Tibial nerve (tissue), 4 donors: ENCODE measurements at places on chromosomes 11 and 22. TPM values are rescaled to one million over a fixed set of nuclear protein-coding genes. Genes with fewer than 3 reads are reported as not detected.

DNA sequence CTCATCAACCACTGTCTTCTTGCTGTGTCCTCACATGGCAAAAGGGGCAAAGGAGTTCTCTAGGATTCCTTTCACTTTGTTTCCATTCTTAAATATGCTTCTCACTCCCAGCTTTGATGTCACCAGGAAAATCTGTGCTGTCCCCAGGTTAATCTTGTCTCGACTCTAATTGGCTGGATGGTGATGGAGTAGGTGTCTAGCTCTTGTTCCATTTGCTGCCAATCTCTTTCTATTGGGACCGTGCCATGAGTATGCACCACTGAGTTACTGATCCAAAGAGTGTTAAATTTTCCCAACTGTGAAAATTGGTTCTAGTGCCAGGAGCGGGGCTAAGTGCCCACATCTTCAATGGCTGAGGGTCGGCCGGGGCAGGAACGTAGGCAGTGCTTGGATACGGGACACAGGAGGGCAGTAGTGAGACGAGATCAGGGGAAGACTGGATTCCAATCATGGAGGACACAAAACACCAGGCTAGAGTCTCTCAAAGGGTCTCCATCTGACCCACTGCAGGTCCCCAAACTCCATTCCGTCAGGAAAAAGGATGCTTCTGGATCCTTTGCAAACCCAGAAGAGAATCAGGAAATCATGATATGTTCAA lies 47.7 kb upstream of the CSNK2A3 start:
- no peak for DNase-seq
- H3K4me1 ChIP-seq = no peaks in the 10 kb centered on the region
- H3K27me3 ChIP-seq = no peaks in the 10 kb centered on the region
- no peak overlapping the region for H3K27ac ChIP-seq
- no peaks in the 10 kb centered on the region for H3K36me3 ChIP-seq
- H3K4me3 ChIP-seq = no peak overlapping the region

- H3K36me3 ChIP-seq = no peaks in the 10 kb centered on the region
- H3K27ac ChIP-seq = no peak overlapping the region
- H3K4me1 ChIP-seq = no peaks in the 10 kb centered on the region
- DNase-seq = no peak
- H3K4me3 ChIP-seq = no peak overlapping the region
Measured at GRCh38 chr11:92324890-92325289, 100.3 kb downstream of the FAT3 start.

DNA sequence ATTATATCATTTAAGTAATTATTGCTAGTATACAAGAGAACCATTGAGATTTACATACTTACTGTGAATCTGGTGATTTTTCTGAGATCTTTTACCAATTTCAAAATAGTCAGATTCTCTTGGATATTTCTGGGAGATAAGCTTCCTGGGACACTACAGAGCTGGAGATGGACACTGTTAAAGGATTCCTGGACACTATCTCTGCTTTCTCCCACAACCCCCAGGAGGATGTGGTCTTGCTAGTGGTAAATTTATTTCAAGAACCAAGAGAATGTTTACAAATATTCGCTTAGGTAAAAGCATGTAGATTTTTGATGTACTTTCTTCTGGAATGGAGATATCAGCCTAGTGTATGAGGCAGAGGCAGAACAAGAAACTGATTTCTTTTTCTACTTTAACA lies 12.9 kb downstream of the CCDC82 start:
- H3K4me1 ChIP-seq = no peaks in the 10 kb centered on the region
- H3K4me3 ChIP-seq = no peak overlapping the region
- DNase-seq = no peak

GRCh38 chr22:29009148-29009547 lies 52.5 kb downstream of the C22orf31 start:
- H3K36me3 ChIP-seq = no peaks in the 10 kb centered on the region
- H3K4me3 ChIP-seq = no peak overlapping the region
- no peak overlapping the region for H3K27ac ChIP-seq

DNA sequence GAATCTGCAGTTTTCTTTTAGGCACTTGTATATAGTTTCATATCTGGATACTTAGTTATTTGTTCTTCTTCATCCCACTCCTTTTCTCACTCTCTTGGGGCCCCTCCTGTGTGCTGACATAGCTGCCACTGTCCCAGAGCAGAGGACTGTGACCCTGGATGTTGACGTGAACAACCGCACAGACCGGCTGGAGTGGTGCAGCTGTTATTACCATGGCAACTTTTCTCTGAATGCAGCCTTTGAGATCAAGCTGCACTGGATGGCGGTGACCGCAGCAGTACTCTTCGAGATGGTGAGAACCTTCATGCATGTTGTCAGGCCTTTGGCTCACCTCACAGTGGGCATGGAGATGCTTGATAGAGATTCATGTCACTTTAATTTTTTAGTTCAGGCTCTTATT lies 50.9 kb upstream of the YWHAH start:
- H3K4me1 ChIP-seq = peaks cover 7% of the 10 kb centered on the region
- DNase-seq = no peak
- H3K27ac ChIP-seq = peak overlapping the region; percentile 30
- H3K36me3 ChIP-seq = peaks cover 2% of the 10 kb centered on the region

DNA sequence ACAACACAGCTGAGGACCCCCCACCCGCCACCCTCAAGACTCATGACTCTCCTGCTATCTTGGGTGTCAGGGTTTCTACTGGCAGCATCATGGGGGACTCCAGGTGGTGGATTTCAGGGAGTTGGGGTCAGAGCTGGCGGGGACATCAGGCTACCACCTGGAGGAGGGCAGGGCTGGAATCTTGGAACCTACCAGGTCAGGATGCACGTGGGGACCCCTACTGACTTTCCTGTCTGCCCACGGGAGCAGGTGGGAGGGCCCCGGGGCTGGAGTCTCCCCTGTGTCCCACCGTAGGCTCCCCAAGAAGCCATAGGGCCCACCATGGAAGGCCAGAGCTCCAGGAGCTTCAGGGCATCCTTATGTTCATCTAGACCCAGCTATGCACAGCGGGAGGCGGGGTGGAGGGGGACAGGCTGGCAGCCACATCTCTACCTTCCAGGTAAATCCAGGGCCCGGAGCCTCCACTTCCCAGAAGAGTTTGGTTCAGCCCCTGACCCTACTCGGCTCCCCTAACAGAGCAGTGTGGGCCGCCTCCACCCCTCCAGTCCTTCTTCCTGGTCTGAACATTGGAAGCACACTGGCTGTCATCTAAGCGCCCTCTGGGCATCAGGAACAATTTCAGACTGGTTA lies 10.0 kb downstream of the SLC37A2 start:
- H3K4me3 ChIP-seq = no peak overlapping the region
- H3K4me1 ChIP-seq = peaks cover 4% of the 10 kb centered on the region
- no peak overlapping the region for H3K27ac ChIP-seq
- DNase-seq = no peak
- H3K36me3 ChIP-seq = no peaks in the 10 kb centered on the region

DNA sequence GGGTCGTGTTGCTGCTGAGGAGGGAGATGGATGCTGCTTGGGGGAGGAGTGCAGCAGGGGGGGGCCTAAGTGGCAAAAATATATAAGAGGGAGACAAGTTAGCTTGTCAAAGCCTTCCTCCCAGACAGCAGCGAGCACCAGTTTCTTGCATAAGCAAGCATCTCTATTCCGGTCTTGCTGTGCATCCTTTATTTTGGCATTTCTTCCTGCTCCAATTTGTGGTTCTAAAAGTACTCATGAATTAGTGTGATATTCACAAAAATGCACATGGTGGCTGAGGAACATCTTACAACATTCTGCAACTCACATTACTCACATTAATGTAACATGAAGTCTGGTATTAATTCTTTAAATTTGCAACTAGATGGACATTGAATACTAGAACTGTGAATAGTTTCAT lies 32.1 kb downstream of the GDPD5 start:
- no peak for DNase-seq
- no peaks in the 10 kb centered on the region for H3K27me3 ChIP-seq
- H3K4me3 ChIP-seq = no peak overlapping the region
- H3K36me3 ChIP-seq = no peaks in the 10 kb centered on the region
- no peak overlapping the region for H3K27ac ChIP-seq

GRCh38 chr11:94130298-94131046 lies 1.8 kb downstream of the PANX1 start:
- H3K27ac ChIP-seq = peak overlapping the region; percentile 93
- no peaks in the 10 kb centered on the region for H3K36me3 ChIP-seq
- no peaks in the 10 kb centered on the region for H3K27me3 ChIP-seq
- peak overlapping the region; percentile 96 for H3K4me3 ChIP-seq
- peak; percentile 54 for DNase-seq

- no peaks in the 10 kb centered on the region for H3K36me3 ChIP-seq
- DNase-seq = no peak
- no peaks in the 10 kb centered on the region for H3K4me1 ChIP-seq
- no peak overlapping the region for H3K27ac ChIP-seq
- no peaks in the 10 kb centered on the region for H3K27me3 ChIP-seq
Measured at GRCh38 chr11:8987446-8987845, 16.4 kb downstream of the NRIP3 start.

DNA sequence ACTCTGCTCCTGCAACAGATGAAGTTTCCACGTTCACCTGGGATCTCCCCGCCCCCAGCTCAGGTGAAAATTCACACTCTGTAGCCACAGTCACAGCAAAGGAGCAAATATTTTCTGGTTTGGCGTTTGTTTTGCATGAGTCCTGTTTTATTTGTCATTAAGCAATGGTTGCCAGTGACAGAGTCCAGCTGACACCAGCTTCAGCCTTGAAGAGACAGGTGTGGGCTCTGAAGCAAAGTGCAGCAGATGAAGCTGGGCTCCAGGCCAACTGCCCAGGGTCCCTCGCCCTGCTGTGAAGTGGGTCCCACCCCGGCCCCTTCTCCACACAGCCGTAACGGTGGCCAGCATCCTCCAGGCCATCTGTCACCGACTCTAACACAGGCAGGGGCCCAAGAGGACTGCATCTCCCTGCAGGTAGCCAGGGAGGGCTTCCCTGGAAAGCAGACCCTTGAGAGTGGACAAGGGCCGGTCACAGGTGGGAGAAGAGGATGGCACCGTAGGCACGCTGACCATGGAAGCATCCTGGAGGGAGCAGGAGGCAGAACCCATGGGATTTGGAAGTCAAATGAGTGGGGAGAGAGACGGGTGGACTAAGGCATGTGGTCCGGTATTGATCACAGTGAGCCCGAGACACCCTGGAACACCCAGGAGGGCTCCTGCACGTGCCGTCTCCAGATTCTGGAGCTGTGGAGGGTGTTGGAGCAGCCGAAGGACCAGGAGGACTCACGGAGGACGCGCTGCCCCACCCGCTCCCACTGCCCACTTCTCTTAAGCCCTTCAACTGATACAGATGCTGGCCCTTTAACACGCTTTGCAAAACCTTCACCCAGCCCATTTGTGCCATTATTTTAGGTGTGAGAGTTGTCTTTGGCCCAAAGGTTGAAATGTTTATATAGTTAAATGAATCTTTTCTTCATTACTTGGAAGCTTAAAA lies 294.5 kb downstream of the BRD1 start:
- no peak overlapping the region for H3K4me3 ChIP-seq
- no peak for DNase-seq
- H3K36me3 ChIP-seq = no peaks in the 10 kb centered on the region
- H3K4me1 ChIP-seq = no peaks in the 10 kb centered on the region
- no peak overlapping the region for H3K27ac ChIP-seq

- H3K27me3 ChIP-seq = no peaks in the 10 kb centered on the region
- DNase-seq = no peak
- no peaks in the 10 kb centered on the region for H3K4me1 ChIP-seq
- no peak overlapping the region for H3K4me3 ChIP-seq
Measured at GRCh38 chr11:115396533-115396932, 107.7 kb downstream of the CADM1 start.

DNA sequence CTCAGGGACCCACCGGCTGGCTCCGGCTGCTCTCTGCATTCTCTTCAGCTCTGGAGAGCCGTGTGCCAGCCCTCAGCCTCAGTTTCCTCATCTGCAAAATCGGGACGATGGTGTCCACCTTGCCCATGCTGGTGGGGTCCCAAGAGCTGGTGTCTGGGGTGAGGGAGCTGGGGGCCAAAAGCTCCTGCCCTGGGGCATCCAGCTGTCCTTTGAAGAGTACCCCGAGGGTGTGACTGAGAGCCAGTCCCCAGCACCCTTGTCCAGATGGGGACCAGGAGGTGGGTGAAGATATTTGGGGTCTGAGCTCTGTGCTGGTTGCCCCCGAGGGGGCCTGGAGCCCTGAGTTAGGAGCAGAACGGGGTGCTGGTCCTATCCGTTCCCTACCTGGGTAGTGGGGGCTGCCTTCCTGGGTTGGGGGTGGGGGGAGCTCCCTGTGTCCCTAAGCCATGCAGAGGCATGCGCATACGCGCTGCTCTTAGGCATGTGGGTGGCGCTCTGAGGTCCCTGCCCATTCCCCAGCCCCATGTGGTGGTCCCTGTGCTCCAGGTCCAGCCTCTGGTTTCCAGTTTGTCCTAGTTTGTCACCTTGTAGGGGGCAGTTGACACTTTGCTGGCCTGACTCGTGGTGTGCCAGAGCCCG lies 4.9 kb downstream of the LRP5 start:
- H3K27me3 ChIP-seq = no peaks in the 10 kb centered on the region
- DNase-seq = no peak
- no peak overlapping the region for H3K4me3 ChIP-seq
- H3K4me1 ChIP-seq = no peaks in the 10 kb centered on the region

The LRP4 gene
- total RNA-seq = 50.7 TPM

The DCDC1 gene
- 2.5 TPM for total RNA-seq

The ACR gene
- total RNA-seq = 4.8 TPM

The TYR gene
- not detected for total RNA-seq
